Right renal pelvis (tissue), 4 donors: ENCODE measurements at places on chromosomes 2 and 18. TPM values are rescaled to one million over a fixed set of nuclear protein-coding genes. Genes with fewer than 3 reads are reported as not detected.

FSHR gene
- not detected for polyA plus RNA-seq

KCNJ3 gene
- polyA plus RNA-seq: 5.9 TPM

DNA sequence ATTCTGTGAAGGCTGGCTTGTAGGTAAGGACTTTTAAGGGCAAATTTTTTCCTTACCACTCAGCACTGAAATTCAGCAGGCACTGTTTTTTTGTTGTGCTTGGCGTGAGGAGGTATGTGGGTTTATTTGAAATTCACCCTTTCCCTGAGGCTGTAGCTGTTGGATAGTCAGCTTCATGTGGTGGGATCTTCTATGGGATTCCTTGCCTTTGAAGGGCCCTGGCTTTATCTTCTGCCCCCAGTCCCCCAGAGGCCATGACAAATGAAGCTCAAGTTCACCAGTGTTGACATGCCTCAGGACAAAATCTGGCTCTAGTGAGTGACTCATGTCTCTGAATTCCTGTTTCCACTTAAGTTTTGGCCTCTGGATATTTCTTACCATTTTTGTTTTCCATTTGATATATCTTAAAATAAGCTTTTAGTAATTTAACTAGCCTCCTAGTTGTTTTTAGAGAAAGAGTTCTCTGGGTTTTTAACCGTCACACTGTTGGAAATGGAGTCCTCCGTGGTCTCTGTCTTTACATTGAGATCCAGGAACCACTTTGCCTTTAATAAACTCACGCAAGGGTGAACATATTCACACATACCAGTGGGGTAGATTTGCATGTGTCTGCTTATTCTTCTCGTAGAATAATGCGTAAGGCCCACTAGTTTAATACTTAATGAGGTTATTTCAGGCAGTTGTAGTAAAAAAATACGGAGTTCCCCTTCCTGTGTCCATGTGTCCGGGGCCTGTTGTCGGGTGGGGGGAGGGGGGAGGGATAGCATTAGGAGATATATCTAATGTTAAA, 211.1 kb upstream of the FAM98A start:
- no peak for DNase-seq

CD207 gene
- polyA plus RNA-seq: not detected

- no peak for DNase-seq
Measured at GRCh38 chr2:145751629-145752028, 1231.7 kb upstream of the ZEB2 start.

GRCh38 chr2:177348733-177349693, 43.6 kb upstream of the AGPS start:
- no peak for DNase-seq

DNA sequence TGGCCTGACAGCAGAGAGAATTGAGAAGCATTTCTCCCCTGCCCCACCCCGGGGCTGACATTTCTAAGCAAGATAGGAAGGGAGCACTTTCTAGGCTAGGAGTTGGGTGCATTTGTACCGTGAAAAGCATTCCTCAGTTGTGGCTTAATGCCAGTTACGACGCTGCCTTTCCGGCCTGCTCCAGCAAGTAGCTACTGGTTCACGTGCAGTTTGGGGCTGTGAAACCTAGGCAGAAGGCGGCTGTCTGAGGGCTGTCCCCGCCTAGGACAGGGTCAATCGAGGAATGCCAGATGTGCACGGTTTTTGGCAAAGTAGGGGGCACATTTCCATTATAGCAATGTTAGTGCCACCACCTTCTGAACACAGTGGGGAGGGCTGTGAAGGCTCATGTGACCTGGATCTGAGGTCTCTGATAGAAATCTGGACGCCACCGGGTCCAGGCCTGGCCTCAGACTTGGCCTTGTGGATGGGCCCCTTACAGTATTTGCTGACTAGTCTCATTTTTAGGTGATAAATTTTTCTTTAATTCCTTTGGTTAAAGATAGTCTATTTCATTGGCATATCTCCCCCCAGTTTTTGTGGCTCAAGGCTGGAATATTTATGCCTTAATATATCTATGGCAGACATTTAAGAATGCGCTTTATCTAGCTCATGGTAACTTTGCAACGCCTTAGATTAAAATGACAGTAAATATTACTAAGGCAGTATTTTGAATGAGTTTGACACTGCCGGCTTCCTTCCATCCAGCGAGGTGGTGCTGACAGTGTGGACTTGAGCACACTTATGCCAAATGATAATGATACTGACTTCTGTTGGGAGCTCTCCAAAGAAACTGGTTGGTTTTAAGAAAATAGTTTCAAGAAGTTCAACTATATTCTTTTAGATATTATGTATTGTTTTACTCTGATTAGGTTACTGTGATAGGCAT, 78.7 kb downstream of the LPIN1 start:
- DNase-seq: no peak

LBX2 gene
- polyA plus RNA-seq: 2.9 TPM

GRCh38 chr2:237752761-237753165, 45.8 kb upstream of the RBM44 start:
- no peak for DNase-seq

- DNase-seq: no peak
Measured at GRCh38 chr2:119156105-119156890, 2.3 kb downstream of the C1QL2 start.
